ENCODE measurements at places on chromosomes 12 and 14. TPM values are rescaled to one million over a fixed set of nuclear protein-coding genes. Genes with fewer than 3 reads are reported as not detected.

DNA sequence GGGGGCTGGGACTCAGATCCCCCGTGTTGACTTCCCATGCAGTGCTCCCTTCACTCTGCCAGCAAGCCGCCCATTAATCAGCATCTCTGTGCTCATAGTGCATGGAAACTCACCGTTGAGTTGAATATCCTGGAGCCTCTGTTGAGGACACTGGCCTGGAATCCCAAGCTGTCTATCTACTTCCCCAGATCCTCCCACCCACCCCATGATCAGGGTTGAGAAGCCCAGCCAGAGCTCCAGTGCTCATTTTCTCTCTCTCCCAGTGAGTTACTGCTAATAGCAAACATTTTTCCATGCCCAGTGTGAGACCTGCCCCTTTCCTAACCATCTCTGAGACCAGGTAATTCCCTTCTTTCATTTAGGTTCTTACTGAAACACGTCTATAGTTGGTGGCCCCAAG is 88.2 kb downstream of the SLC24A4 start:
- H3K27me3 ChIP-seq: peaks cover 11% of the 10 kb centered on the region
- no peaks in the 10 kb centered on the region for H3K36me3 ChIP-seq
- H3K27ac ChIP-seq: no peak overlapping the region
- H3K4me3 ChIP-seq: no peak overlapping the region
- H3K4me1 ChIP-seq: no peaks in the 10 kb centered on the region

TPH2 gene
- not detected for total RNA-seq

TAS2R8 gene
- total RNA-seq: 0.42 TPM

PIWIL1 gene
- total RNA-seq: not detected

- peaks cover 21% of the 10 kb centered on the region for H3K4me1 ChIP-seq
- no peaks in the 10 kb centered on the region for H3K36me3 ChIP-seq
- no peak overlapping the region for H3K4me3 ChIP-seq
- H3K27ac ChIP-seq: no peak overlapping the region
- DNase-seq: no peak
Observed at GRCh38 chr14:65153101-65153500, 50.8 kb upstream of the MAX start.

OGFOD2 gene
- total RNA-seq: 13.8 TPM

VDR gene
- 0.54 TPM for total RNA-seq

IKZF4 gene
- total RNA-seq: 16.2 TPM

DNA sequence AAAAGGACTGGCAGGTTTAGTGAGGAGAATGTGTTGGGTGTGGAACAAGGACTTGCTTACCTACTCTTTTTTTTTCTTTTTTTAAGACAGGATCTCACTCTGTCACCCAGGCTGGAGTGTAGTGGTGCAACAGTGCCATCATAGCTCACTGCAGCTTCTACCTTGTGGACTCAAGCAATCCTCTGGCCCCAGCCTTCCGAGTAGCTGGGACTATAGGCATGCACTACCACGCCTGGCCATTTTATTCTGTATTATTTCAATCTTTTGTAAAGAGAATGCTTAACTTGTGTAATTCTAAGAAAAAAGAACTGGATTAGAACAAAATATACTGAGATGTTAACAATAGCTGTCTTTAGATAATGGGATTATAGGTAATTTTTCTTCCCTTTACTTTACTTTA is 1.9 kb upstream of the VRTN start:
- H3K4me3 ChIP-seq: no peak overlapping the region
- H3K36me3 ChIP-seq: no peaks in the 10 kb centered on the region
- no peak for DNase-seq

PLCZ1 gene
- not detected for total RNA-seq

DNA sequence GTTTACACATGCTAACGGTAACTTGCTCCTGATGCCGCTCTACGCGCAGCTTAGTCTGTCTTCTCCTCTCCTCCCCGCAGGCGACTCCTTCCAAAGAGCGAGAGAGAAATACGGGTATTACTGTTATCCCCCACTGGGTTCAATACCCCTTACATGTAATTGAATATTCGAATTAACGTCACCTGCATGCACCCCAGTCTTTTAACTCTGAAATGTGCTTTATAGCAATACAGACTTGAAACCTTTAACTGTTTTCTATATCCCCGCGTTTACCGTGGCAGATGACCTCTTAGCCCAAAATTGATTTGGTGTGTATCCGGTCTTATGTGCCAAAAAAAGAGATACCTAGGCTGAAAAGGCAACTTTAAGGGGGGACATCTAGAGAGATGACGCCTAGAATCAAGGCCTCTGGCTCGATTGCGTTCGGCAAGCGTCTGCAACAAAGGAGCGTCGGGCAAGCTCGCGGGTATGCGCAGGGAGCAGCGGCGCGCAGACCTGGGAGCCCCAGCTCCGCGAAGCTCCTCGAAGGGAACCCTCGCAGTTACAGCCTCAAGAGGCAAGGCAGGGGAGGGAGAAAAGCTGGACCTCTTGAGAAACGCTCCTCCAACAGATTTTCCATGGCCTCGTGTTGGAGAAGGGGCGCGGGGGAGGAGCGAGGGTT is 6.8 kb upstream of the FOXG1 start:
- peaks cover 14% of the 10 kb centered on the region for H3K4me1 ChIP-seq
- no peak for DNase-seq
- no peaks in the 10 kb centered on the region for H3K36me3 ChIP-seq
- H3K27ac ChIP-seq: no peak overlapping the region
- peaks cover 98% of the 10 kb centered on the region for H3K27me3 ChIP-seq
- peak overlapping the region; percentile 16 for H3K4me3 ChIP-seq

DNA sequence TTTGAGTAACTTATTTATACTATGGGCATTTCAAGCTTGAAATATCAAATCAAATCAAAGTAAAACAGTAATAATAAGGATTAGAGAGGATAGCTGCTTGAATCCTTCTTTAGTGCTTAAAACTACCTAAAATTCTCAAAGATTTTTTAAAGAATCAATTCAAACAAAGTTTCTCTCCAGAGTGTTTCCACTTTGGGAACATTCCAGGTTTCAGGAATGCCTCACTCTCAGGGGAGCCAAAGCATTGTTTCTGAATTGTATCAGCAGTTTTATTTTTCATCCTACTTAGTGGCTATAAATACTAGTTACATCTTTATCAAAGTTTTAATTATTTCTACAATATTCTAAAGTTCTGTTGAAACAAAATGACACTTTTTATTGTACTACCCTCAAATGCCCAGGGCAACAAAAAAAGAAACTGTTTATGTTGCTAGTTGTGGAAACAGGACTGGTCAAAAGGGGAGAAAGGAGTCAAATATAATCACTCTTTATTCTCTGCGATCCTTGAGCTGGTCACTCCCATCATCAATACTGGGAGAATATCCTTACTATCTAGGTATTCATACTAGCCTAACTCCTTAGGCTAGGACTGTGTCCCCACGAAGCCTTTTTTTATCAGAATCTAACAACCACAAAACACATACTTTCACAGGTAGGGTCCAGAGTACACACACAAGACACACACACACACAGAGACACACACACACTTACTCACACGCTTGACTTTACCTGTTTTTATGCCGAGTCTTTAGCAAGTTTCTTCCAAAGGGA is 598 bp downstream of the RASSF9 start:
- peak overlapping the region; percentile 80 for H3K4me3 ChIP-seq
- H3K27me3 ChIP-seq: no peaks in the 10 kb centered on the region
- H3K36me3 ChIP-seq: no peaks in the 10 kb centered on the region
- H3K4me1 ChIP-seq: peaks cover 40% of the 10 kb centered on the region
- peak overlapping the region; percentile 89 for H3K27ac ChIP-seq

LRRC10 gene
- not detected for total RNA-seq

GRCh38 chr14:26328791-26329190 is 269.0 kb downstream of the NOVA1 start:
- no peak for DNase-seq
- peaks cover 12% of the 10 kb centered on the region for H3K4me1 ChIP-seq
- H3K36me3 ChIP-seq: no peaks in the 10 kb centered on the region

DNA sequence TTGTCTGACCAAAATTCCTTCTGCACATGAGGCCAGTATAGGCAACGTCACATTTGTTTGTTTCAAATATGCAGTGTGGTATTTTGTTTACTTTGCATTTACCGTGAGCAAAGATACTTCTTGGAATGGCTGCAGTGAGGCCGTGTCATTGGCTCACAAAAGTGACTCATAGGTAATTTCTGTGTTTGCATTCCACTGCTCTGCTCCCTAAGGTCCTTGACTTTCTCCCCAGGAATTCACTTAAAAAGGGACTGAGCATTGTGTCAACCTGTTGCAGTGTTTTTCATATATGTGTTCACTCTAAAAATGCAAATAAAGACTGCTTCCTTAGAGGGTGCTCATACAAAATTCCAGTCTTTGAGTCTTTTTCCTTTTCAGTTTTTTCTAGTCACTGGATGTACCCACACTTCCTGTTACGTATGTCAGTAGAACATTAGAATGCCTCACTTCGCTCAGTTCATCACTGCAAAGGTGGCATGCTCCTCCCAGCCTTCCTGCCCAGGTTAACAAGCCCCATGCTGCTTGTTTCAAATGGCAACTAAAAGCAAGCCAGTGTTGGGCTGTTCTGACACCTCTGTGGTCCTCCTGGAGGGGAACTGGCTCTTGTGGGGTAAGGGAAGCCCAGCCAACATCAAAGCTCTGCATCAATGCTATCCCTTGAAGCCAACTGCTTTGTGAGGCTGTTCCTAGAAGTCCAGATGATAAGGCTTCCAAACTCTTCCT is 9.1 kb downstream of the C12orf76 start:
- H3K27me3 ChIP-seq: no peaks in the 10 kb centered on the region
- H3K27ac ChIP-seq: peak overlapping the region; percentile 91
- H3K4me3 ChIP-seq: no peak overlapping the region
- peaks cover 5% of the 10 kb centered on the region for H3K4me1 ChIP-seq
- no peak for DNase-seq

GRCh38 chr14:53793790-53794505 is 162.7 kb downstream of the BMP4 start:
- no peaks in the 10 kb centered on the region for H3K27me3 ChIP-seq
- no peak for DNase-seq
- H3K27ac ChIP-seq: no peak overlapping the region

DNA sequence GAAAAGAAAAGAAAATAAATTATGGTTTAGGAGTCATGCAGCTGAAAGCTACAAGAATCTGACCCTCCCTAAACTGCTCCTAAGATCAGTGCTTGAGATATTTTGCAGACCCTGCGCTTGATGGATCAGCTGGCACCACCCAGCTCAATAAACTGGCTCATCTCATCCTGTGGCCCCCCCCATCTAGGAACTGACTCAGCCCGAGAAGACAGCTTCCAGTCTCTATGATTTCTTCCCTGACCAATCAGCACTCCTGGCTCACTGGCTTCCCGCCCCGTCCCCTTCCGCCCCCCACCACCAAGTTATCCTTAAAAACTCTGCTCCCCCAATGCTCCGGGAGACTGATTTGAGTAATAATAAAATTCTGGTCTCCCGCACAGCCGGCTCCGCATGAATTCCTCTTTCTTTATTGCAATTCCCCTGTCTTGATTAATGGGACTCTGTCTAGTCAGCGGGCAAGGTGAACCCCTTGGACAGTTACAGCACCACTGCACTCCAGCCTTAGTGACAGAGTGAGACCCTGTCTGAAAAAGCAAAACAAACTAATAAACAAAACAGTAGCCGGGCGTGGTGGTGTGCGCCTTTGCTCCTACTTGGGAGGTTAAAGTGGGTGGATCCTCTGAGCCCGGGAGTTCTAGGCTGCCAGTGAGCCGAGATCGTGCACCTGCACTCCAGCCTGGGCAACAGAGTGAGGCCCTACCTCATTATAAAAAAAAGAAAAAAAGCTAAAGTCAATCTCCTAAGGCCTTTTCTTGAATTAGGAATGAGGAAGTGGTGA is 24.5 kb upstream of the SPTLC2 start:
- H3K27me3 ChIP-seq: no peaks in the 10 kb centered on the region
- no peak for DNase-seq
- no peak overlapping the region for H3K27ac ChIP-seq
- peaks cover 9% of the 10 kb centered on the region for H3K4me1 ChIP-seq

- DNase-seq: peak; percentile 23
- H3K4me3 ChIP-seq: peak overlapping the region; percentile 16
- peaks cover 54% of the 10 kb centered on the region for H3K4me1 ChIP-seq
- H3K36me3 ChIP-seq: no peaks in the 10 kb centered on the region
- H3K27me3 ChIP-seq: no peaks in the 10 kb centered on the region
Observed at GRCh38 chr12:64672925-64673409, 62.7 kb downstream of the RASSF3 start.

GRCh38 chr14:73462048-73462715 is 3.8 kb upstream of the NUMB start:
- no peaks in the 10 kb centered on the region for H3K36me3 ChIP-seq
- peak overlapping the region; percentile 39 for H3K4me3 ChIP-seq
- DNase-seq: no peak
- H3K4me1 ChIP-seq: peaks cover 65% of the 10 kb centered on the region
- no peaks in the 10 kb centered on the region for H3K27me3 ChIP-seq

DNA sequence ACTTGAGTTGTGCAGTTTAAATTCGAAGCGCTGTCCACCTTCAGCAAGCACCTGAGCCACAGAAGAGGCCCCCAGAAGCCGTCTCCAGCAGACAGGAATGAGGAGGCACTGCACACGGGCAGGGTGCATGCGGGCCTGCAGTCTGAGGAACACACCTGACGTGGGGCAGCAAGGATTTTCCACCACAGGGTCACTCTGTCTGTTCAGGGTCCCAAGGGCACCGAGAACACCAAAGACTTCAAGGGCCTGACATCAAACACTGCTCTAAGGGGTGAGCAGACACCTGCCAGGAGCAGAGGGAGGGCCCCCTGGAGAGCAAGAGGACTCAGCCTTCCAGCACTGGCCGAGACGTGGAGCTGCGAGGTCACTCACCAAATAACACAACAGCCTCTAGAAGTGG is 99.7 kb upstream of the C14orf180 start:
- no peak overlapping the region for H3K4me3 ChIP-seq
- peaks cover 28% of the 10 kb centered on the region for H3K27me3 ChIP-seq
- H3K4me1 ChIP-seq: no peaks in the 10 kb centered on the region
- no peak overlapping the region for H3K27ac ChIP-seq

TSHR gene
- total RNA-seq: not detected

DNA sequence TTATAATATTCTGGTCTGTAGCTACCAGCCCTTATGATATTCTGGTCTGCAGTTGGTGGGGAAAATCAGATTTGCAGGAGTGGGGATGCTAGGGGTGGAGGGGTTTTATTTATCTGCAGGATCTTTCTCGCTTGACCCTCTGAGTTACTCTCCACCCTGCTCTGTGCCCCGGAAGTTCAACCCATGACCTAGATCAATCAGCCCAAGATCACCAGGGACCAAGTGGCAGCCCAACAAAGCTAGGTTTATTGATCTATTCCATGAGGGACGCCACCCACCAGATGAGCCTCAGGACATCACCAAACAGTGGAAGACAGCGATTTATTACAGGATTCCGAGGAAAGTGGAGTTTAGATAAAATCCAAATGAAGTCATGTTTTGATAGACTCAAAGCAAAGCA is 25.8 kb upstream of the C12orf76 start:
- H3K27ac ChIP-seq: no peak overlapping the region
- DNase-seq: no peak
- H3K36me3 ChIP-seq: no peaks in the 10 kb centered on the region
- peaks cover 9% of the 10 kb centered on the region for H3K27me3 ChIP-seq
- no peak overlapping the region for H3K4me3 ChIP-seq
- peaks cover 10% of the 10 kb centered on the region for H3K4me1 ChIP-seq

- H3K27me3 ChIP-seq: no peaks in the 10 kb centered on the region
- DNase-seq: no peak
- peak overlapping the region; percentile 73 for H3K4me3 ChIP-seq
Observed at GRCh38 chr12:53047221-53048032, 2.4 kb upstream of the TNS2 start.
